Putamen (tissue), 1 donor: ENCODE measurements at places on chromosomes 2 and 18.

DNA sequence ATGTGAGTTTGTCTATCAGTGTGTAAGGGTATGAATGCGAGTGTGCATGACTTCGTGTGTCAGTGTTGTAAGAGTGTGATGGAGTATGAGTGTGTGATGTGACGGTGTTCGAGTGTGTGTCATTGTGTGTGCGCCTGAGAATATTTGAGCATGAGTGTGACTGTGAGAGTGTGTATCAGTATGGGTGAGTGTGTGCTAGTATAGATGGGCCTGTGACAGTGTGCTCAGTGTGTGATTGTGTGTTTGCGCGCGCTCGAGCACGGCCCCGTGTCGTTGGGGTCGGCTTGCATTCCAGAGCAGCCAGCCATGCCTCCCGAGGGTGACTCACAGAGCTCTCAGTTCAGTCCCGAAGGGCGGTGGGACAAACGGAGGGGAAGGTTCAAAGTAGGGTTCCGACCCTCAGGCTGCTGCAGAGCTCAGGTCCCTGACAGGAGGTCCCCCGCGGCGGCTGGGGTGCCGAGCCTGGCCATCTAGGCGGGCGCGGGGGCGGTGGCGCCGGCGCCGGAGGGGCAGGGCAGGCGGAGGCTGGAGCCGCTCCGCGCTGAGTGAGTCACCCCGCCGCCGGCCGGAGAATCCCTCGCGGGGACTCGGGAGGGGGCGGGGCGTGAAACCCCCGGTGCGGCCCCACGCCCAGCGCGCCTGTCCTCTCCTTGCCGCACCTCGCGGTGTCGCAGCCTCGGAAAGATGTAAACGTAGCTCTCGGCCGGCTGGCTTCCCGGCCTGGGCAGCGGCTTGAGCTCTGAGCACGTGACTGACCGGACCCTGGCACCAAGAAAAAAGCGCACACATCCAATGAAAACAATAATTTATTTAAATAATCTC, 3.8 kb downstream of the DLX2 start:
- no peak for DNase-seq

- DNase-seq = no peak
These were observed 5.9 kb downstream of the CCDC121 start for GRCh38 chr2:27622921-27623384.

DNA sequence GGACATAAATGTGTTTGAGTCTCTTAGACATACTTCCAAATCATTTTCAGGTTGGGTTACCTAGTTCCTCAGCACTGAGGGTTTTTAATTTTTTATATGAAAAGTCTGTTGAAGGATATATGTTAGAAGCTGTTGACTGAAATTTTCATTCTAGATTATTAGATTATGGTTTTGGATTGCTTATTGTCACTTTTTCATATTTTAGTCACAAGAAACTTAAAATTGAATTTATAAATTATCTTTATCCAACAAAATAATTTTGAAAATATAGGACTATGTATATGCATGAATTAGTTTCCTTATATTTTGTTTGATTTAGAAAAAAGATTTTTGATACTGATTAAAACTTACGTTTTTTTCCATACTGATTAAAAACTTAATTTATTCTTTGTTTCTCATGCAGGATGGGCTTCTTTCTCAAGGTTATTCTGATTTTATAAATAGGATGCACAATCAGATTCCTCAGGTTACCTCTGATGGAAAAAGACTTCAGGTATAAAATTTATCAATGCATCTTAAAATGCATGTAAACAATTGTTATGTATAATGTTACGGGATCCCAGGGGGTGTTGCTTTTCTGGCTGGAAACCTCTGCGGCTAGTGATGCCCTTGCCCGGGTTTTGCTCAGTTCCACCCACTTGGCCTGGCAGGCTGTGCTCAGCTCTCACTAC, 26.2 kb downstream of the DDX1 start:
- DNase-seq = no peak

DNA sequence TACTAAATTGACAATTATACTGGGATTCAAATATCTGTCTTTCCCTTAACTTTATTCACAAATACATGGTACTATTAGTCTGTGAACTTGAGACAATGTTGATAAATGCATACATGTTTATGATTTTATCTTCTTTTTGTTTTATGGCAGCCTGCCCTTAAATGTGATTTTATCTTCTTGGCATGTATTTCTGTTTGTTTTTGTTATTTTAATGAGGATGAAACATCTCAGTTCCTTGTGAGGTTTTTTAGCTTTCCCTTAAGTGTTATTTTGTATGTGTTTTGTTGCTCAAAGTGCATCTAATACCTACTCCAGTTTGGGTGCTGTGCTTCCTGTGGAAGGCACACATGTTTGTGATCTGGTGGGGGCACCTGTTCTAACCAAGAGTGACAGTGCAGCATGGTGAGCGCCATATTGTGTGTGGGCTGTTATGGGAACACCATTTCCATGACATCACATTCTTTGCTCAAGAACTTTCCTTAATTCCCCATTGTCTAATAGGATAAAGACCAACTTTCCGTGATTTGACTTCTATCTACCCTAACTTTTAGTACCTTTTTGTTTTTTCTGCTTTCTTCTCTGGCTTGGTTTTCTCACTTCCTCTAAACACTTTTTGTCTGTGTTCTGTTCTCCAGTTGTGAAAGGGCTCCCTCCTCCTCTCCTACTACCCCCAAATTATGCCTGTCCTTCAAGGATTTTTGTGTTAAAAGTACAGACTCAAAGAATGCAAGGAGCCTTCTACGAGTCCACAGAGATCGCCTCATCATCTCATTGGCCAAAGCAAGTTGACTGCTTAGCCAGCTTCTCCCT, 162.1 kb upstream of the TTC39C start:
- DNase-seq = no peak

- no peak for DNase-seq
These were observed 101.0 kb upstream of the LMAN1 start for GRCh38 chr18:59460072-59460420.

- DNase-seq = no peak
These were observed 12.8 kb downstream of the IL18RAP start for GRCh38 chr2:102435741-102436140.

- DNase-seq = no peak
These were observed 254.2 kb upstream of the SALL3 start for GRCh38 chr18:78725426-78725825.

GRCh38 chr2:71715241-71715750, 261.9 kb downstream of the DYSF start:
- DNase-seq = no peak

- DNase-seq = no peak
These were observed 87.1 kb upstream of the PNPT1 start for GRCh38 chr2:55780697-55781096.
